Gastrocnemius medialis (tissue), 4 donors: ENCODE measurements at places on chromosomes 6 and 20. TPM values are rescaled to one million over a fixed set of nuclear protein-coding genes. Genes with fewer than 3 reads are reported as not detected.

GRCh38 chr20:22491194-22491505 is 93.2 kb downstream of the FOXA2 start:
- H3K27me3 ChIP-seq, result no peaks in the 10 kb centered on the region
- H3K36me3 ChIP-seq, result no peaks in the 10 kb centered on the region
- no peak for DNase-seq
- no peak overlapping the region for H3K4me3 ChIP-seq
- H3K4me1 ChIP-seq, result no peaks in the 10 kb centered on the region
- H3K27ac ChIP-seq, result no peak overlapping the region

DNA sequence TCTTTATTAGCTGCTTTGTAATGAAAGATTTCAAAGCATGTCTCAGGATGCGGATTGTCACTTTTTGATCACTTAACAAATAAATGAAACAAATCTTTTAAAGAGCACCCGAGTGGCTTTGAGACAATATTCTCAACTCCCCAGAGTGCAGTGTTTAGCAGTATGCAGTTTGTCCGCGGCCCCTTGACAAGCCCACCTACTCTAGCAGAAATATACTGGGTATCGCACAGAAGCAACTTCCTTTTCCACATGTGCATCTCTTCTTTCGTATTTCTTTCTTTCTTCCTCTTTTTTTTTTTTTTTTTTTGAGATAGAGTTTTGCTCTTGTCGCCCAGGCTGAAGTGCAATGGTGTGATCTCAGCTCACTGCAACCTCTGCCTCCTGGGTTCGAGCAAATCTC is 84.5 kb upstream of the FAM184A start:
- DNase-seq, result no peak
- H3K27me3 ChIP-seq, result peaks cover 3% of the 10 kb centered on the region
- H3K4me3 ChIP-seq, result no peak overlapping the region

- no peak overlapping the region for H3K4me3 ChIP-seq
- no peaks in the 10 kb centered on the region for H3K36me3 ChIP-seq
- no peak overlapping the region for H3K27ac ChIP-seq
- no peak for DNase-seq
These were observed 50.7 kb downstream of the BMP2 start for GRCh38 chr20:6818033-6818808.

GRCh38 chr6:42175860-42176259 is 2.7 kb downstream of the GUCA1A start:
- no peaks in the 10 kb centered on the region for H3K4me1 ChIP-seq
- H3K4me3 ChIP-seq, result no peak overlapping the region
- peaks cover 6% of the 10 kb centered on the region for H3K27me3 ChIP-seq
- no peak overlapping the region for H3K27ac ChIP-seq

GRCh38 chr20:10051185-10051584 is 16.4 kb downstream of the ANKEF1 start:
- no peak overlapping the region for H3K27ac ChIP-seq
- H3K4me3 ChIP-seq, result no peak overlapping the region
- H3K4me1 ChIP-seq, result no peaks in the 10 kb centered on the region
- DNase-seq, result no peak
- no peaks in the 10 kb centered on the region for H3K36me3 ChIP-seq
- H3K27me3 ChIP-seq, result no peaks in the 10 kb centered on the region

- no peak overlapping the region for H3K4me3 ChIP-seq
- H3K27ac ChIP-seq, result no peak overlapping the region
- H3K36me3 ChIP-seq, result no peaks in the 10 kb centered on the region
- H3K27me3 ChIP-seq, result no peaks in the 10 kb centered on the region
These were observed 32.3 kb downstream of the IRF4 start for GRCh38 chr6:423799-424345.

The SOD2 gene
- total RNA-seq, result 10,850 TPM

The RIPOR3 gene
- total RNA-seq, result 12.5 TPM

The PCSK2 gene
- total RNA-seq, result not detected

DNA sequence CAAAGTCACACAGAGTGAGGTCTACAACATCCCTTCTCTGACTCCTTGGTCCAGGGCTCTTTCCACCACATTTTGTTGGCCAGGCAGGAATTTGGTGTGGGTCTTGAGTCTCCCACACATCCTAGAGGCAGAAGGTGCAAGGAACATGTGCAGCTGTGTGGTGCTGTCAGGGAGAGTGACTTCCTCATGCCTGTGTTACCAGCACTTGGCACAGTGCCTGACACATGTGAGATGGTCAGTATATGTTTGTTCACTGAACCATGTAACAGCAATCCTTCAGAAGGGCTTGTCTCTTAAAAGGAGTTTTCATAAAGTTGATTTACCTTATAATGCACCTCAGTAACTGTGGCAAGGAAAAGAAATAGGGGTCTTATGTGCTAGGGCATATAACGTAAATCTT is 168.5 kb downstream of the CDC5L start:
- H3K27me3 ChIP-seq, result peaks cover 2% of the 10 kb centered on the region
- peak; percentile 8 for DNase-seq
- no peak overlapping the region for H3K27ac ChIP-seq
- H3K36me3 ChIP-seq, result no peaks in the 10 kb centered on the region
- no peak overlapping the region for H3K4me3 ChIP-seq
- peaks cover 2% of the 10 kb centered on the region for H3K4me1 ChIP-seq

The FBXO30 gene
- 38.3 TPM for total RNA-seq
